Left ventricle myocardium superior (tissue), 1 donor: ENCODE measurements at places on chromosomes 2 and 18. TPM values are rescaled to one million over a fixed set of nuclear protein-coding genes. Genes with fewer than 3 reads are reported as not detected.

Gene SATB2
- total RNA-seq, result 1.3 TPM

Gene IL1R2
- total RNA-seq, result 1.4 TPM

Gene CHRNA1
- not detected for total RNA-seq

Gene NEU4
- 0.52 TPM for total RNA-seq

Gene FHOD3
- total RNA-seq, result 347 TPM

Gene STEAP3
- total RNA-seq, result 11.8 TPM

Gene KCNJ13
- total RNA-seq, result not detected

Gene PLA2R1
- 2.9 TPM for total RNA-seq

Gene MAPK4
- total RNA-seq, result 28.8 TPM

Gene DSG4
- total RNA-seq, result not detected

Gene SERPINB8
- 1.3 TPM for total RNA-seq

Gene BCL11A
- total RNA-seq, result 31.2 TPM

Gene SERPINB10
- total RNA-seq, result not detected

Gene CHRND
- not detected for total RNA-seq

Gene COLEC12
- total RNA-seq, result 8.3 TPM
